Activated T-cell treated with anti-CD3 and anti-CD28 coated beads for 48 hours (primary cell): ENCODE measurements at places on chromosomes 5 and 9.

DNA sequence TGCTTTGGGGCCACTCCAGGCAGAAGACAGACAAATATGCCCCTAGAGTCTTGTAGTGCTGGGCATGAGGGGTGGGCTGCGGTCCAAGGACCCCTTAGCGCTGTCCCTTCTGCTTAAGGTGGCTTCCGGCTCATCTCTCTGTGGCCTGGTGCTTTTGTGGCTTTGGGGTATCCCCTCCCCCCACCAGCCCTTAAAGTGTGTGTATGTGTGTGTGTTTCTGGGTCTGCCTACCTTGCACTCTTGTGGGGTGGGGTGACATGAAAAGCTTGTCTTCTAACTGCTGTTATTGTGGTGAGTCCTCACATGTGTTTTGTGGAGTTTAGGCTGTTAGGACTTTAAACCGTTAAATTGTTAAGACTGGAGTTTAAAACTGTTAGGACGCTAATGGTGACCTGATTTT, 23.6 kb downstream of the MARCHF6 start:
- DNase-seq, result no peak

- DNase-seq, result no peak
These were observed 161.3 kb downstream of the RAPGEF6 start for GRCh38 chr5:131473731-131474130.

DNA sequence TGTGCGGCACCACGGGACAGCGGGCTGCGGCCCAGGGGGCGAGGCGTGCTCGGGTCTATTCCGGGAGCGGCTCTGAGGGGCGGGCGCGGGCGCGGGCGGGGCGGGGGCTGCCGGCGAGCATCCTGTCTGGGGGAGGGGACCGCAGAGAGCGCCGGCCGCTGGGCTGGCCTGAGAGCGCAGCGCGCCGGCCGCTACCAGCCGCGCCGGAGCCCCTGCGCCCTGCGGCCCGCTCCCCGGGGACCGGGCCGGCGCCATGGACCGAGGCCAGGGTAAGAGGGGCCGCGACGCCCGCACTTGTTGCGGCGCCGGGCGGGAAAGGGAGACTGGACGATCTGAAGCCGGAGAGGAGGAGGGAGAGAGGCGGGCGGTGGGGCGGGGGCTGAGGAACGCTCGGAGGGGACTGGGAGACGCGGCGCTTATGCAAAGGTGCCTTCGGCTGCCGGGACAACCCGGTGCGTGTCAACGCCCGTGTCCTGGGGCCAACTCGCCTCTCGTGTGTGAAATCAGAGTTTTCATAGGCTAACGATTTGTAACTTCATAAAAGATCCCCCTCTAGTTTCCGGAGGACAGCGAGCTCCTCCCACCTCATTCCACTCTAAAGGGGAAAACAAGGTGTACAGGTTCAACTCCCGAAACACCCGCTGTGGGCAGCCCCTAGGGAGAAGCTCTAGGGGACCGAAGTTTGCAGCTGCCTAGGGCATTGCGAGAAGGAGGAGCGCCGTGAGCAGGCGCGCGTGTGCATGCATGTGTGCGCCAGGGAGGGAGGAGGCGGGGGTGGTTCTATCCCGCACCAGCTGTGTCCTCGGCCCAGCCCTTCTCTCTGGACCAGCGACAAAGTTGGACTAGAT, at the start of gene AFAP1L1:
AFAP1L1 (plus strand) TSS at position 144 of the 848 bp plus-strand sequence; CDS start at position 254, 110 bp downstream.
- DNase-seq, result no peak

GRCh38 chr5:33994845-33995244, 10.4 kb upstream of the SLC45A2 start:
- no peak for DNase-seq

- no peak for DNase-seq
These were observed 11.0 kb downstream of the RASA1 start for GRCh38 chr5:87278590-87279100.

- no peak for DNase-seq
These were observed 984 bp upstream of the RAD23B start for GRCh38 chr9:107281922-107282667.
